ENCODE measurements at places on chromosomes 12 and 14.

DNA sequence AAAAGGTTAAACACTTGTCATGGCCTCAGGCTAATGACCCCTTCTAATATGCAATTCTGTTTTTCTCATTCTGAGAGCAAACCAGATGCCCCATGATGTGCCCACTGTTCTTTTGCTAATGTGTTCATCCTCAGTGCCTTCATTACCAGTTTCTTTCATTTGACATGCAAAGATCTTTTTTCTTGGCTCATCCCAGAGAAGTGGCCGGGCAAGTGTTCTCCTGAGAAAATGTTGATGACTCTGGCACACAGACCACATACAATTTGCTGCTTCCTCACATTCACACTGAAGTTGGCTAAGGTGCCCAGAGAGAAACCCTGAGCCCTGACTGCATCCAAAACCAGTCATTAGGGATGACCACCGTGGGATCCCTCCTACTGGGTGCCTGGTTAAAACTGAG, 833.3 kb downstream of the DIO2 start:
- DNase-seq = no peak

- DNase-seq = no peak
Measured at GRCh38 chr12:106289196-106289681, 13.3 kb upstream of the TCP11L2 start.

DNA sequence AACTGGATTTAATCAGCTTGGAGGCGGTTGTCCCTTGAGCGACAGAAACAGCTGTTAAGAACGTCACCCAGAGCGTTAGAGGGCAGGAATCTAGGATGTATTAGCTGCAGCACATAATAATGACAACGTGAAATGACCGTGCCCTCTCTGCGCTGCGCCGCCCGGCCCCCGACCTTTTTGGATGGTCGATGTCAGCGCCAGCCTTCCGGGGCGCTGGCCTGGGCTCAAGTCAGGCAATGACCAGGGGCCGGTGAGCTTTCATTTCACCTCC, 427 bp upstream of the TMEM120B start:
- peak; percentile 56 for DNase-seq

DNA sequence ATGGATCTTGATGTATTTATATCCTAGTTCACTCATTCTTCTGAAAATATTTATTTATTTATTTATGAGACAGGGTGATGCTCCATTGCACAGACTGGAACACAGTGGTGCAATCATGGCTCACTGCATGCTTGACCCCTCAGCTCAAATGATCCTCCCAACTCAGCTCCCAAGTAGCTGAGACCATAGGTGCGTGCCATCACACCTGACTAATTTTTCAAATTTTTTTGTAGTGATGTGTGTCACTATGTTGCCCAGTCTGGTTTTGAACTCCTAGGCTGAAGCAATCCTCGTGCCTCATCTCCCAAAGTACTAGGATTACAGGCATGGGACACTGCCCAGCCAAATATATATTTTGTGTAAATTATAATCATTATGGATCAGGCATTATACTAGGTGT, 595.6 kb upstream of the ATP2B1 start:
- no peak for DNase-seq

DNA sequence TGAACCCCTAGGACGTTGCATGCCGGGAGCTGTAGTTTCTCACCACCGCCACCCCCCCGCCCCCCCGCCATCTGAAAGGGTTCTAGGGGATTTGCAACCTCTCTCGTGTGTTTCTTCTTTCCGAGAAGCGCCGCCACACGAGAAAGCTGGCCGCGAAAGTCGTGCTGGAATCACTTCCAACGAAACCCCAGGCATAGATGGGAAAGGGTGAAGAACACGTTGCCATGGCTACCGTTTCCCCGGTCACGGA, 501 bp upstream of the HSP90B1 start:
- no peak for DNase-seq

DNA sequence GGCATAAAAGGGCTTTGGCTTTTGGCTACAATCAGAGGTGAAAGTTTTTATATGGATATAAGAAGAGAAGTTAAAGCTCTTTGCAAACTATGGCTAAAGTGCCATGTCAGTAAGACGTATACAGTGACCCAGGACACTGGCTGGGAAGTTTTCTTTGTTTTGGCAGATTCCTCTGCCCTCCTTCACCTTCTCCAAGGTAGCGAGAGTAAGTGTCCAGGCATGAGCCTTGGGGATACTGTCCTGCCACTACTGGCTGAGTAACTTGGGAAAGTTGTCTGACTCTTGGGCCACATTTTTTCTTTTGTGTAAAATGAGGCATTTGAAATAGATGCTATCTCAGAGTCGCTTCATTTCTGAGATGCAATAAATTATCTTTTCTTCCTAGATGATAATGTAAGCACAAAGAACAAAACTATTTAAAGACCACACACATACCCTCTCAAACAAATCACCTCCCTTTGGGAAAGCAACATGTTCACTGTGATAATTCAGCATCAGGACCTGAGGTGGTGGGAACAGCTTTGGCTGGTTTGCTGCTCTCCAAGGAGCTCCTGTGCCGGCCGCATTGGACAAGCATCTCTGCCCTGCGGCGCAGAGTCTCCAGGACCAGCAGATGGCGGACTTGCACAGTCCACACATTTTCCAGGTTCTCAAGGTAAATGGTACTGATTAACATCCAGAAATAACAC, 106.3 kb downstream of the PTCSC3 start:
- peak; percentile 51 for DNase-seq

- no peak for DNase-seq
Measured at GRCh38 chr12:92634202-92634601, 68.6 kb upstream of the PLEKHG7 start.

GRCh38 chr12:86634456-86635410, 378.5 kb upstream of the MGAT4C start:
- DNase-seq = no peak

- DNase-seq = no peak
Measured at GRCh38 chr14:36509069-36509917, 10.7 kb downstream of the NKX2-1 start.

GRCh38 chr12:11863988-11864387, 206.8 kb upstream of the BCL2L14 start:
- peak; percentile 5 for DNase-seq

GRCh38 chr12:68106160-68106559, 53.4 kb downstream of the IFNG start:
- peak; percentile 31 for DNase-seq

- no peak for DNase-seq
Measured at GRCh38 chr12:70338531-70338930, 27.6 kb upstream of the KCNMB4 start.

DNA sequence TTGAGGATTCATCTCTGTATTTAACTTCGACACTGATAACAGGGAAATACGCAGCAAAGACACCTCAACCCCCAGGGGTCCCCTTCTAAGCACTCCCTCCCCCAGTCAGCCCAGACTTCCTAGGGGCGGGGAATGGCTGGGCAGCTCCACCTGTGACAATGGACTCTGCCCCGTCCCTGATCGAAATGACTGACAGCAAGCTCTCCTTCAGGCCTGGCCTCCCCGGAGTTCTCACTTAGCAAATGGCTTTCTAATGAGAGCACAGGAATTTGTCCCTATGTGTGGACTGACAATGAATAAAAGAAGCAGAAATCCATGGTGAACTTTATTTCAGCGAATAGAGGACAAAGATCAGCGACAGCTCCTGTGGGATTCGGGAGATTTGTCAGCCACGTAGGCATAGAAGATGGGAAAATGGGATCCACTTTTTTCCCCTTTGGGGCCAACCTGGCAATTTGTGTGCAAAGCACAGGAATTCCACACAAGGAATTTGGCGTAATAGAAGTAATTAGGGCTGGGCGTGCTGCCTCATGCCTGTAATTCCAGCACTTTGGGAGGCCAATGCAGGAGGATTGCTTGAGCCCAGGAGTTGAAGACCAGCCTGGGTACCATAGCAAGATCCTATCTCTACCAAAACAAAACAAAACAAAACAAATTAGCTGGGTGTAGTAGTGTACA, 63.8 kb downstream of the TNFAIP2 start:
- no peak for DNase-seq

DNA sequence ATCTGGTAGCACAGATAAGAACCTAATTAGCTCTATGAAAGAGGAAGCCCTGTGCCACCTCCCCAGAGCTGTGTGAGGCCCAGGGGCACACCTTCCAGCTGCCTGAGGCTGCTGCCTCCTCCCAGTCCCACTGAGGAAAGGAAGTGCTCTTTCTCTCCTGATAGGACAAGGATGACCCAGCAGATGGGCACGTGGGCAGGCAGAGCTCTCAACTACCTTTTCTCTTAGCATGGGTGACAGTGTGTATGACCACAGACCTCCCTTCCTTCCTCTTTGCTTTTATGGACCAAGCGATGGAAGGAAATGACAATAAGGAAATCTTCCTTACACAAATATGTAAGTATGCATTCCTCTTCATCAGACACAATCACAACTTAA, 127.6 kb upstream of the AMIGO2 start:
- peak; percentile 92 for DNase-seq

- no peak for DNase-seq
Measured at GRCh38 chr12:88493636-88494035, 86.6 kb downstream of the KITLG start.

- no peak for DNase-seq
Measured at GRCh38 chr12:39372204-39372925, 70.6 kb downstream of the KIF21A start.

GRCh38 chr12:112939761-112940381, 1.6 kb downstream of the OAS3 start:
- DNase-seq = no peak

- DNase-seq = no peak
Measured at GRCh38 chr12:107248187-107248586, 154.8 kb upstream of the CRY1 start.

DNA sequence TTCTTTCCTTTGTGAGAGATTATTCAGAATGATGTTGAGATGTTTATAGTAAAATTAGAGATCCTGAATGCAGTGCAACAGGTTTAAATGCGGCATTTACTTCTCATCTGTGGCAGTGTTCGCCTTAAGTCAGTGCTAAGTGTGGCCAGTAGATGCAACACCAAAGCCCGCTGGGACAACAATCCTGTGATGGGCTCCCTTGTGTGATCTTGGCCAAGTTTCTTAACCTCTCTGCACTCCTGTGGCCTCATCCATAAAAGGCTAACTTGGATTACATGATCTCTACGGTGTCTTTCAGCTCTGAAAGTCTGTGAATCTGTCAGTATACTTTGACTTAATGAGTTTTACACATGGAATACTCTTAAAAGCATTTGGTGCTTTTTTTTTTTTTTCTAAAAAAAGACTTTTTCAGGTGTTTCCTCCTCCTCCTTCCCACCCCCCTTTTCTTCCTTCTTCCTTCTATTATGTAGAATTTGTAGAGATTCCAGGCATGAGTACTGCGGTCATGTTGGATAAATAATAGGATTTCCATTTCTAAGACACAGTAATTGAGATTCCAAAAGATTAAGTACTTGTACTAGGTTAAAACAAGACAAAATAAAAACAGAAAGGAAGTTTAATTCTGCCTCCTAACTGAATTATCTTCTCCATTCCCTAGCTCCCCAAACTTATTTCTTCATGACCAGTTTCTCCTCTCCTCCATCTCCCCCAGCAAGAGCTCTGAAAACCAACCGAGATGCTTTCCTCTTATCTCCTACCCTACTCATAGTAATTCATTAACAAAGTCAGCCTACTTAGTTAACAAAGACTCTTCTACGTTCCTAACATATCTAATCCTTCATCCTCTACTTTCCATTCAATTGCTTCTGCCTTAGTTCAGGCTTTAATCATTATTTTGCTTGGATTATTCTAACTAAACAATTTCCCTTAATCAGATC, 42.2 kb upstream of the NAV3 start:
- no peak for DNase-seq

DNA sequence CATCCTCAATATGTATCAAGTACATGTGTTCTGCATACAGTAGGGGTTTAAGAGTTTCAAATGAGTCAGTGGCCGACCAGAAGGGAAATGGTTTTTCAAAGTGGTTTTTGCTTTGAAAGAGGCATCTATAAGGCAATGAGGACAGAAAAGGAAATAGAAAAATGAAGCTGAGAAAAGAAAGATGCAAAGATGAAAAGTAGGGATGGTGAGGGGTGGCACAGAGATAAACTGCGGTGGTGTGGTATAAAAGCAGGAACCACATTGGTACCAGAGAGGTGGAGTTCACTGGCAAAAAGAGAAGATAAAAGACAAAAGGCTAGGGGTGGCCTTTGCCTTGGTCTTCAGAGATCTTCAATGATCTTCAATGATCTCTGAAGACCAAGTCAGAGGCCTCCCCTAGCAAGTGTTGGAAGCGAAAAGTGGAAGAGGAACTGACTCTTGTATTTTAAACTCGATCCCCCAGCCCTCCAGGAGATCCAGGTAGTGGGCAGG, 144.0 kb upstream of the KRR1 start:
- DNase-seq = no peak

DNA sequence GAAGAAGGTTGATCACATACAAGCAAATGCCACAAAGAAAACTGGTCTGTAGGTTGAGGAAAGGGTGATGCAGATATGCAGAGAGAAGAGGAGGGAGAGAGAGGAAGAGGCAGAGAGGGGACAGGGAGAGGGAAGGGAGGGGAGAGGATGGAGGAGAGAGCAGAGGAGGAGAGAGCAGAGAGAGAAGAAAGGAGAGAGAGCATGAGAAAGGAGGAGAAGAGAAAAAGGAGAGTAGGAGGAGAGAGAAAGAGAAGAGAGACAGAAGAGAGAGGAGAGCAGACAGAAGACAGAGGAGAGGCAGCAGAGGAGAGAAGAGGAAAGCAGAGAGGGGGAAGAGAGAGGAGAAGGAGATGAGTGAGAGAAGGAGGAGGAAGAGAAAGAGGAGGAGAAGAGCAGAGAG, 59.2 kb downstream of the STXBP6 start:
- DNase-seq = no peak

DNA sequence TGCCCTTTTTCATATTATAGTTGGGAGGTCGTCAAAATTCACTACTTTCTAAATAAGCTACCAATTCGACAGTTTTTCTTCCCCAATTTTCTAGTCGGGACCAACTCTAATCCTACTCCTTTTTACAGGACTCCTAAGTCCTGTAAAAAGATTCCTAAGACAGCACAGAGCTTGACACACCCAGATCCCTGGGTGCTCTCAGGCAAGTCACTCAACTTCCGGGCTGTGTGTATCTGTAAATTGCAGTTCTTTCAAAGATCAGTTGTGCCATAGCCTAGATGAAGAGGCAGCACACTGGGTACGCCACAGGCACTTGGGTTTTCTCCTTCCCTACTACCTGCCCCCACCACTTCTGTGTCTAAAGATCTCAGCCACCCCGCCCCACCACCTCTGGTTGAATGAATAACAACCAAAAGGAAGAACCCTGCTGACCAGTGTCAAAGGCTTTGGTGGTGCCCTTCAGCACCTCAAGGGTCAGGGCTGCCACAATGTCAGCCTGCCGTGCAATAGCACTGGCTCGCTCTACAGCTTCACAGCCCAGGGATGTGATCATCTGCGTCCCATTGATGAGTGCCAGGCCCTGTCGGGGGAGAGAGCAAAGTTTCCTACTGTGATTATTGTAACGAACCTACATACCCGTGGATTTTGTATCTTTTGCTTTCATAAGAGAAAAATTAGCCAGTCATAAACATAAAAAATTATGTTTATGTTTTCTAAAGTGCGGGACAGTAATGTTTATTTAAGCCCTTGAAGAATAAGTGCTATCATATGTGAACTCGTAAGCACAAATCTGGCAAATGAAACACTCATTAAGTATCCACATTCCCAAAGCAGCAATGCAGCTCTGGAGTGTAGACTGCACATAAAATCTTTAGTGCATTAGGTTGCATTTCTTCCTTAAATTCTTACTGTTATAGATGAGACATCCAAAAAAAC, 9.2 kb downstream of the HAL start:
- DNase-seq = no peak

- peak; percentile 14 for DNase-seq
Measured at GRCh38 chr12:27143256-27144069, 61.1 kb upstream of the C12orf71 start.

Measured in Kasumi-1 (cell line).